ENCODE measurements at places on chromosomes 5 and 9.

- DNase-seq: no peak
These were observed 4.2 kb downstream of the MTAP start for GRCh38 chr9:21806644-21807043.

DNA sequence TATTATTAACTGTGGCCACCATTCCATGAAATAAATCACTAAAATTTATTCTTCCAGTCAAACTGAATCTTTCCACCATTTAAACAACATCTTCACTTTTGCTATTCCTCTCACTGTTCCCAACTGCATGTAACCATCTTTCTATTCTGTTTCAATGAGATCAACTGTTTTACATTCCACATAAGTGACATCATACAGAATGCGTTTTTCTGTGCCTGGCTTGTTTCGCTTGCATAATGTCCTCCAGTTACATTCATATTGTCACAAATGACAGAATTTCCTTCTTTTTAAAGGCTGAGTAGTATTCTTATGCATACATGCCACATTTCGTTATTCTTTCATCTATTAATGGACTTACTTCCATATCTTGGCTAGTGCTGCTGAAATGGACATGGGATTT, 738.2 kb downstream of the SEMA5A start:
- DNase-seq: no peak

- DNase-seq: no peak
These were observed 267.0 kb upstream of the NUDT12 start for GRCh38 chr5:103829585-103829984.

DNA sequence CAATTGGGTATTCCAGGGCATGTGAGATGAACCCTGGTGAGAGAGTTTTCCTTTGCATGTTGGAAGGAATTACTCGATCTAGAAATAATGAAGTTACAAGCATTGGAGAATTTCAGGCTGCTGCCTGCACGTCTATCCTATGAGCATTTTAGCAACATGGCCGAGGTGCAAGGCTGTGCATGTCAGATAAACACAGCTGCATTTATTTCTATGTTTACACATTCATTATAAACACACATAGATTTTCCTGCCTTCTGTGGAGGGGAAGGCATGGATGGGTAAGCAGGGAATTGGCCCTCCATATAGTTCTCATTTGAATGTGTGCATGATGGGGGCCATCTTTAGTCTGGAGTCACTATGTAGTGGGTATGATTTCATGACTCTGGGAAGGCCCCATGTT, 42.3 kb downstream of the AOPEP start:
- no peak for DNase-seq

DNA sequence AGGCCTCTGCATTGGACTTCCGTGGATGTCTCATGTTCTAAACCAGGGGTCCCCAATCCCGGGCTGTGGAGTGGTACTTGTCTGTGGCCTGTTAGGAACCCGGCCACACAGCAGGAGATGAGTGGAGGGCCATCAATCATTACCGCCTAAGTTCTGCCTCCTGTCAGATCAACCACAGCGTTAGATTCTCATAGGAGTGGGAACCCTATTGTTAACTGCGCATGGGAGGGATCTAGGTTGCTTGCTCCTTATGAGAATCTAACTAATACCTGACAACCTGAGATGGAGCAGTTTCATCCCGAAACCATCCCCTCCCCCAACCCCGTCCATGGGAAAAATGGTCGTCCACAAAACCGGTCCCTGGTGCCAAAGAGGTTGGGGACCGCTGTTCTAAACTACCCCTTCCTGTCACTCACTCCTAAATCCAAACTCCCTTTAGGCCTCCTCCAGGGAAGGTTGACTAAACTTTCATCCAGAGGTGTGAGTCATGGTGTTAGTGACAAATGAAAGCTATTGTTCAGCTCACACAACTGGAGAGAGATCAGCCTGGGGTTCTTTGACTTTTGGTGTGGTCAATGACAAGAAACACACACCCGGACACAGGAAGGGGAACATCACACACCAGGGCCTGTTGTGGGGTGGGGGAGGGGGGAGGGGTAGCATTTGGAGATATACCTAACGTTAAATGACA, 9.5 kb downstream of the KCNV2 start:
- DNase-seq: no peak

DNA sequence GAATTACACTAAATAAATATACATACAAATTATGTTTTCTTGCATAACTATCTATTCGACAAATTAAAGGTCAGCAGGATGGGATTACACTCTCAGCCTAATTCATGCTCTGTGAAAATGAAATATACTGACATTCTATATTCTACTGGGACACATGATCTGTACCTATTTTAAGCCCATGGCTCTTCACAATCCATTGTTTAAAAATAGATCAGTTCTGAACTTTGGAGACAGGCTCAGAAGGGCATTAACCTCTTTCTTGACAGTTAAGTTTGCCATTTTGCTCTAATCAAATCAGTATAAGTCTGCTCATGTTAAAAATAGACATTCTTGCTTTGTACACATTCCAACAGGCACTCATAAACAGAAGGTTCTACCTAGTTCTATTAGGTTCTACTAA, 361.2 kb downstream of the HCN1 start:
- no peak for DNase-seq

DNA sequence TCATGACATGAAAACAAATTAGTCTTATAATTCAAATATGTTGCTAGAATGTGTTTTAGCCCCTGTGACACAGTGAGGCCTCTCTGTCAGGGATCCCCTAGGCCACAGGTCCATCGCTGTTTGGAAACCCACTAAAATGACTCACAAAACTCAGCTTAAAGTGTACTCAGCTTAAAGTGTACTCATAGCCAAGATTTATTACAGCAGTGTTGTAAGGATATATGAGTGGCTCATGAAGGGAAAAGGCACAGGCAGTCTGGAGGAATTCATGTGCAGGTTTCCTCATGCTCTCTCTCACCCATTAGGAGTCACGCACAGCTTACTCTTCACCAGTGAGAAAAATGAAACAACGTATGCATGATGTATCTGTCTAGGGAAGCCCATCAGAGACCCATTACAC, 24.4 kb upstream of the TGFBI start:
- DNase-seq: no peak

GRCh38 chr5:132407970-132408369, 38.5 kb downstream of the SLC22A5 start:
- DNase-seq: no peak

GRCh38 chr5:179801304-179802206, 5.1 kb downstream of the MGAT4B start:
- peak; percentile 83 for DNase-seq

DNA sequence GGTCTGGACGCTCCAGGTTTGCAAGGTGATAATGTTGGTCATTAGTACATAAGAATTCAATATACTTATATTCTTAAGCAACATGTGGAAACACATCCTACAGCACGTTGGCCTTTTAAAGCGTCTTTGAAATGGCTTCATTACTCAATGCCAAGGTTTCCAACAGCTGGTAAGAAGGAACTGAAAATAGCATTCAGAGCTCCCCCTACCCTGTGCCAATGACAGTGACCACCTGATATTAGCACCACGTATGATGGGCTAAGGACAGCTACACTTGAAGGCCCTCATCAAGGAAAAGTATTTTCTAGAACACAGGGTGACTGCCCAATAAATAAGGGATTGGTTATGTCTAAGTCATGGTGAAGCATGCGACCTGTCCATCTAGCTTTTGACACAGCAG, 9.9 kb downstream of the ZNF622 start:
- no peak for DNase-seq

DNA sequence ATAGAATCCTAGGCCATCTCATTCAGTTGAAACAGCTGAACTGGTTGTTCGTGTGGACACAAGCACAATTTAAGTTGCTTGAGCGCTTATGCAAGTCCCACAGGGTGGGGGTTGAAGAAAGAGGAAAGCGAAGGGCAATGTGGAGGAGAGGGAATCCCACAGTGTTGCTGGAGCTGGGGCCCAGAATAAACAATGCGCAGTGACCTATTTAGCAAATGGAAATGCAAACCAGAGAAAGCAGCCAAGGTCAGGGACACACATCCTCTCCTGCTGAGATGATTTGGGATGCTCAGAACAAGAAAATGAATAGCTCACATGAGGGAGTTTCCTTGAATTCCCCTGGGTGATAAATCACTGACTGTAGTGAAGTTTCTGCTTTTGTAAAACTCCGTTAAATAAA, 838.3 kb downstream of the TLE4 start:
- DNase-seq: no peak

- no peak for DNase-seq
These were observed 31.7 kb downstream of the UBE2QL1 start for GRCh38 chr5:6480133-6481051.

DNA sequence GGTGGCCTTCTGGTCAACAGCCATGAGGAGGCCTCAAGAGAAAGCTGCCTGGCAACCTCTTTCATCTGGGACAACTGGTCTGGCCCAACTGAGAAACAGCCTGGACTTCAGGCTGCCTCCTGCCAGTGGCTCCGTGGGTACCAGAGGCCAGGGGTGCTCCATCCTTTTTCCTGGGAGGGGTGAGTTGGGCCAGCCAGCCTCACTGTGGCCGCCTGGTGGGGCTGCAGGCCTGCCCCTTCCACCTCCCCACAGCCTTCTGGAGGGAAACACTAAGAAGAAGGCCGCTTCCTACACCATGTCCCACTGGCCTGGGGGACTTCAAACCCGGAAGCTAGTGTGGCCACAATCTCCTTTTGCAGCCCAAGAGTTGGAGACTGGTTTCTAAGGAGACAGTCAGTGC, 13.8 kb upstream of the NKD2 start:
- no peak for DNase-seq

Measured in activated CD4-positive, alpha-beta T cell treated with anti-CD3 and anti-CD28 coated beads for 24 hours (primary cell).